Naive thymus-derived CD4-positive, alpha-beta T cell (primary cell): ENCODE measurements at places on chromosomes 12 and 14.

GRCh38 chr12:124513297-124513867 is 54.0 kb downstream of the NCOR2 start:
- DNase-seq, result no peak

DNA sequence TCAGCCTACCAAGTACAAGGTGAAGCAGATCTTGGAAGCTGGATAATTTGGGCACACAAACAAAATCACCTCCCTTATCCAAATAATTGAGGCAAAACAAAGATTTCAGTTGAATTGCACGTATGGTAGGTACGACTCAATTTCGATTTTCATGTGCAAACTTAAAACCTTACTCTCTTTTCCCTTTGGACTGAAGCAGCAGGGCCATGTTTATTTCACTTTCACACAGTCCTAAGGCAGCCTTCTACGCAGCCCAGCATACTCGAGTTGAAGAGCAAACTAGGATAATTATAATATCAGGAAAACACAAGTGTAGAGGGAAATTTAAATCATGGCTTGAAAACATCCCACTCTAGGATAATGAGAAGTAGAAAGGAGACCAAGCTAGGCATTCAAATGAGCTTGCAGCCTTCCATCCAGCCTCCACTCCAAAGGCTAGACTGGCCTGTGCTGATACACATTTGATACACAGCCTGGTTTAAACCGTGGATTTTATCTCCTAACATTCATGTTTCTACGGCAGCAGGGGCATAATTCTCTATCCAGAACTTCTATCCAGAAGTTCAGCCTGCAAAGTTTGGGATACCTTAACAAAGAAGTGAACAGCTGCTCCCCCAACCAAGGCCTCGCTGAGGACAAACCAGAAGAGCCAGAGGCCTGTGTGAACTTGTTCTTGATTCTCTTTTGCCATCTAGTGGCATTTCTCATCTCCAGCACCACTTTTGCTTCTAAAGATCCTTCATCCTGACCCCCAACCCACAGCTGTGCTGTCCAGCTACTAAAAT is 2.4 kb upstream of the RNASE7 start:
- DNase-seq, result no peak

DNA sequence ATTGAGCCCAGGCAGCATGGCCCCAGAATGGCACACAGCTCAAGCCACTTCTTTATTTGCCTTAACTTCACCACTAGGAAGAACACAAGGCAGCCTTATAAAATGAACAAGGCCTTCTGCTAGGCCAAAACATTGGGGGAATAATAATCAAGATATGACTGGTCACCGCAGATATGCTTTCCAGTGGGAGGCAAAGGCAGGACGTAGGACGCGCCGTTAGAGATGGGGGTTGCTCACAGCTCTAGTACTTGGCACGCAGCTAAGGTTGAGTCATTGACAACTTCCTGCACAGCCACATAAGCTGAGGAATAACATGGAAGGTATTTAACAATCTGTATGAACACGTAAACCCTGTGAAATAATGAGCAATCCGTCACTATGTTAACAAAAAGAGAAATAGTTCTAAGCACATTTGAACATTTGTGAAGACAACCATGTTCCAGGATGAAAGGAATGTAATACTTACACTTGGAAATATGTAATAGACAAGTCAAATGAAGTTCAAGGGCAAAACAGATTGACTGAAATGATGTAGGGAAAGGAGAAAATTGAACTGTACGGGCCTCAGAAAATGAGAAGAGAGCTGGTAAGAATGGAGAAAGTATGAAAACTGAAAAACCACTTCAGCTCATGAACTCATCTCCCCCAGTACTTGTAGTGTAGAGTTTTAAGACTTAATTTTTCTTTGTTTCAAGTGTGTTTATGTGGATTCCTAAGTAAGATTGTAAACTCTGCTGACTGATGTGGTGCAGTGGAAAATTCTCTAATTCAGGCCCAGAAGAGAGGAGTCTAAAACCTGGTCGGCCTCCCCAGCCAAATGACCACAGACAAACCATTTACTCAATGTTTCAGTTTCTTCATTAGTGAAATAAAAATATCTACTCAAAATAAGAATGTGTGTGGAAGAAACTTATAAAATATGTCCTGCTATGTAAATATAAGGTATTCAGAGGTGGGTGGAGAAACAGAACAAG is 59.3 kb upstream of the CCDC91 start:
- DNase-seq, result no peak

DNA sequence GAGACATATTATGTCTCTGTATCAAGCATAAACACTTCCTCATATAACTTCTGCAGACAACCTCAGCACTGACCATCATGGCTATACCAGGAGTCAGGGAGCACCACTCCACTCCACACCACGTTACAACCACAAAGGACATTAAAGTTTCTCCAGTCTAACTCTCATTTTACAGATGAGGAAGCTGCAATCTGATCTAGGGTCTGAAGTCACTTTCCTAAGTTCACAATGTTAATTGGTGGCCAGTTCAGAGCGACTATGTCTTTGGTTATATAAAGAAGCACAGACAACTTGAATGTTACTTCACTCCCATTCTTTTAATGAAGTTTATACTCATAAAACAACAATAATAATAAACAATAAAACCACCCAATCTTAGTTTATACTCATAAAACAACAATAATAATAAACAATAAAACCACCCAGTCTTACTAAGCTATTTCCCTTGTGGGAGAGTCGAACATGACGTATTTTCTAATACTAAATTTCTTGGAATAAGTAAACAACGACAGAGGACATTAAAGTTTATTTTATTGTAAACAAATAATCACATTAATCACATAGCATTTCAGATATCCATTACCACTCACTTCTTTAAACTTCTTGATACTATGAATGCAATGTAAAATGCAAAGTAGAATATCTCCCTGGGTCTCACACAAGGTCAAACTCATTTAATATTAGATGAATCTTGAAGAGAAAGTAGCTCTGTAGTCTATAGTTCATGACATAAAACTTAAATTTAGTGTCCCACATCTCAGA is 72.4 kb upstream of the SSTR1 start:
- no peak for DNase-seq

GRCh38 chr12:123524378-123524777 is 9.1 kb downstream of the RILPL1 start:
- no peak for DNase-seq

DNA sequence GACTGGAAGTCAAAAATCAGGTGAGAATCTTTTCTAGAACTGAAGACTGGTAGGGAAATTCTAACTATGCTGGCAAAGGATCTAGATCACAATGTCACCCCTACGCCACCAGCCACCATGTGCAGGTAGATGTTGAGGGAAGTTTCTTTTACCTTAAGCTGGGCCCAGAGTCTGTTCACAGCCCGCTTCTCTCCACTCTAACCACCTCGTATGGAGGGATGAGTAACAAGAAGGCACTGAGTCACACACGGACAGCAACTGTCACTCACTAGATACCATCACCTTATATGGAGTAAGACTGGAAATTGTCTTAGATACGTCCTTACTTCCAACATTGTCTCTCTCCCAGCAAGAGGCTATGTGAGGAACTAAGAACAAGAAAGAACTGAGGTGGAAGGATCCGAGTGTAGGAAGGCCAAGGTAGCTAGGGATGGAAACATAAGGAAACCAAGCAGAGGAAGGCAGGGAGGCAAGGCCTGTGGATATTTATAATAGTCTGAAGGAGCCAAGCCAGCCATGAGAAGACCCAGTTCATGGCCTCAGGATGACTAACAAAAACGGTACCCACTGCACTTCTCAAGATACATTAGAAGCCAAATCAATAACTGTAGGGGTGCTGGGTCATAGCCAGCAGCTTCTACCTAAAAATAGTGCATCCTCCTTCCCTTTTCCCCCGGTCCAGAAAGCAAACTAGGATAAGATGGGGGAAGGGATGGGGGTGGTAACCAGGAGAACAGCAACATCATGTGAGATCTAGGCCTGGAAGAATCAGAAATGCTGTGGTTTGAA is 15.5 kb downstream of the REM2 start:
- DNase-seq, result no peak

DNA sequence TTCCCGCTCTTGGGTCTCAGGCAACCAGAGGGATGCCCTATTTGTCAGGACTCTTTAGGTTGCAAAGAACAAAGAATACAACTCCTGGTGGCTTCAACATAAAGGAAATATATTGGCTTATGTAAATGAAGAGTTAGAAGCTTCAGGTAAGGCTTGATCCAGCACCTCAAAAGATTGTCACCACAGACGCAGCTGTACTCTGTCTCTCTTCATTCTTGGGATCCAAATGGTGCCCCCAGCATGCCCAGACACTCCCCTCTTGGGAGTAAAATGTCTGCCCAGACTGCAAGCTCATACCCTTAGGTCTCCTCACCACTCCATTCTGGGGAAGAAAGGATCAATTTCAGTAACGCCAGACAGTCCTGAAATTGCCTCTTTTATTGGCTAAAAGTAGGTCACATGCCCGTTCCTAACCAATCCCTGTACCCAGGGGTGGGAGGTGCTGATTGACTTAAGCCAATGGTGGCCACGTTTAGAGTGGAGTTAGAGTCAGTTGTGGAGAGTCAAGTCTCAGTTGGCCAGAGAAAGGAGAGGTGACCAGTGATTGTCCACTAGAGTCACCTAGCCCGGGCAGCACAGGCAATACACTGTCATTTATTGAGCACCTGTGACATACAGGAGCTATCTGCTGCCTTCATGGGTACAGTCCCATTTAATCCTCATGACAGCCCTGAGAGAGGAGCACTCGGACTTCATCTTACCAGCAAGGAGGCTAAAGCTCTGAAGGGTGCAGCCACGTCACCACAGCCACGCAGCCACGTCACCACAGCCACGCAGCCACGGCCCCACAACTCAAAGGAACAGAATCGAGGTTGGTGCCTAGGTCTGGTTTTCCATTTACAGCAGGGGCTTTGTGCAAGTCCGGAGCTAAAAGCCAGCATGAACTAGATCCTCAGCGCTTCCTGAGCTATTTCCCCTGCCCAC is 19.7 kb upstream of the BEGAIN start:
- DNase-seq, result no peak

DNA sequence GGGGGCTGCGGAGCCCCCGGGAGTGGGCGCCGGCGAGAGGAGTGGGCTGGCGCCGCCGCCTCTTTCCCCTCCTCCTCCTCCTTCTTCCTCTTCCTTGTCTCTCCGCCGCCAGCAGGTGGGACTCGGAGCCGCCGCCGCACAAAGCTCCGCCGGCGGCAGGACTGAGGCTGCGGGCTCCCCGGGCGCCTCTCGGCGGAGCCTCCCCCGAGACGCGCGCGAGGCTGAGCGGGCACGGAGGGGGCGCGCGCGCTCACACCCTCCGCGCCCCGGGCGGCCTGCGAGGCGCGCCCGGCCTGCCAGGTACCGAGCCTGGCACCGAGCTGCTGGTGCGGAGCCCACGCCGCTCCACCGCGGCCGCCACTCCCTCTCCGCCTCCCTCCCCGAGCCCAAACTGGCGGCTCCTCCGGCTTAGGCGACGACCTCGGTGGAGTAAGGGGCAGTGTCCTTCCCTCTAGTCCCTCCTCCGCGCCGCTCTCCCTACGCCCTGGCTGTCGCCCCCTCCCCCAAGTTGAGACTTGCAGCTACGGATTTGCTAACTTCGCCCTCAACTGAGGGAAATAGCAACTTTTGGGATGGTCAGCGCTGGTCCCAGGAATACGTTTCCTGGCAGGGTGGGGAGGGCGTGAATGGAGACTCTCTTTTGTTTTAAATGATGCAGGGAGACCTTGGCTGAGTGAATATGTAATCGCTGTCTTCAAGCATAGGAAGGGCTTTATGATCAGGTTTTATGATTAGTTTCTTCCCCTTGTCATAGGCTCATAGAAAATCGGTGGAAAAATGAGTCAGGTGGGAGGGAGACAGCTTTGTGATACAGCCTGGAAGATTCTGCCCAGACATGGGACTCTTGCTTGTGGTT is 199.5 kb upstream of the CAND1 start:
- peak; percentile 37 for DNase-seq

GRCh38 chr14:94177806-94178205 is 3.7 kb downstream of the PPP4R4 start:
- DNase-seq, result no peak

DNA sequence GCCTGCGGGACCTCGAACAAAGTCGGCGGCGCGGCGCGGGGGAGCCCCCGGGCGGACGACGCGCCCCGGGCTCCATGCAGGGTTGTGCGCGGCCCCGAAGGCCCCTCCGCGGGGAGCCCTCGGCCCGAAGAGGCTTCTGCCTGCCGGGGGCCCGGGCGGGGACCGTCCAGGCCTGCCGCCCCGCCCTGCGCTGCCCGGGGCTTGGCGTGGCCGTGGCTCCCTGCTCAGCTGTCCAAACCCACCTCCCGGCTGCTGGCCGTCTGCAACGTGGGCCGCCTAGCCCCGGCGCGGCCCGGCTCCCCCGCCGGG is 670 bp downstream of the DYRK2 start:
- no peak for DNase-seq

GRCh38 chr14:104806625-104807465 is 5.9 kb downstream of the ZBTB42 start:
- DNase-seq, result no peak

DNA sequence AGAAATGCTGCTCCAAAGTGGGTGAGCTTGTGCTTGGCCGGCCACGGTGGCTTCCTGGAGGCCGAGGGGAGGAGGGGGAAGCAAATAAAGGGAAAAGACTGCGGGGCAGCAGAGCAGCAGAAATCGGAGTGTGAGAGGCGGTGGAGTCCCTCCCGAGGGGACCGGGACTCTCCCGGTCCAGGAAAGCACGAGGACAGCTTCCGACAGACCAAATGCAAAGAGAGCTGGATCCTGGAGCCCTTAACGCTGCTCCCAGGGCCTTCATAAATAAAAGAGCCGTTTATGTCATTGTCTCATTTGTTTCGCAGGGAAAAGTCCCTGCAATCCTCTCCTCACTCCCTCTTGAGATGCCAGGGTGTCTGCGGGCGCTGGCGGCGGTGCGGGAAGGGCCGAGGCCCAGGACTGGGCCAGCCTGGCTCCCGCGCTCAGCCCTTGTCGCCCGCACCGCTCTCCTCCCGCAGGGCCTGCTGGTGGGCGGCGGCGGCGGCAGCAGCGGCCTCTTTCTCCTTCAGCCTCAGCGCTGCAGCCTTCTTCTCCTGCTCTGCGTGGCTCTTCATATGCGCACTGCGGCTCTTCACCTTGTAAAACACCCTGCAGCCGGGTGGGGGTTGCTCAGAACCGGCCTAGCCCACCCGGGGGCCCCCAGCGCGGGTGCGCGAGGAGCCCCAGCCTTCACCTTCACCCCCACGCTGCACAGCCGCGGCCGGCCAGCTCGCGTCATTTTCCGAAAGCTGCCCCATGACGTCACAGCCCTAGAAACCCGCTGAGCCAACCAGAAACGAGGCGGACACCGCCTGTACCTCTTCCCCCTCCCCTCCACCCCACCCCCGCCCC is 4.5 kb upstream of the PNMA1 start:
- DNase-seq, result no peak

DNA sequence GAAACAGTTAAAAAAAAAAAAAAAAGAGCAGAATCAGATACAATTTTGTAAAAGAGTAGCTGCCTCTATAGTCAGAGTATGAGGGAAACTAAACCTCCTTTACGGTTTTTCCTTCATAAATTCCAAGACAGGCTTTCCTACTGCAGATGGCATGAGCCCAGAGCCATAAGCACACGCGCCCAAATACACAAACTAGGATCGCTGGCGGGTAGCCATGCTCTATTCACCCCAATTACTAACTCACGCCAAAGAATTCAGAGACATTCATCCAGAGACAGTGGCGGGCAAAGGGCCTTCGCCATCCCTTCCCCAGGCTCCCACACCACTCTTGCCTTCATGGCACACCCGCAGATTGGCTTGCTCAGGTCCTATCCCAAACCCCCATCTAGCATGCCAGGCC is 48.2 kb downstream of the MOK start:
- DNase-seq, result no peak
